ENCODE measurements at places on chromosomes 12 and 14. TPM values are rescaled to one million over a fixed set of nuclear protein-coding genes. Genes with fewer than 3 reads are reported as not detected.

The ASPG gene
- total RNA-seq, result not detected

The KRT1 gene
- not detected for total RNA-seq

The MYO1H gene
- total RNA-seq, result not detected

The A2ML1 gene
- total RNA-seq, result not detected

The RASSF8 gene
- 11.8 TPM for total RNA-seq

The HOTAIR gene
- total RNA-seq, result 1.4 TPM

The NGB gene
- total RNA-seq, result not detected

The STYK1 gene
- total RNA-seq, result not detected

The MMP17 gene
- 65.2 TPM for total RNA-seq

The FAM90A1 gene
- total RNA-seq, result under 0.01 TPM

The VRTN gene
- not detected for total RNA-seq

The P2RX2 gene
- not detected for total RNA-seq

The CABP1 gene
- not detected for total RNA-seq

The DAO gene
- not detected for total RNA-seq

The MSRB3 gene
- total RNA-seq, result 40.4 TPM

The TMEM30B gene
- not detected for total RNA-seq

Measured in myometrial cell (primary cell).